ENCODE measurements at places on chromosomes 3 and 15. TPM values are rescaled to one million over a fixed set of nuclear protein-coding genes. Genes with fewer than 3 reads are reported as not detected.

Gene RARRES1
- total RNA-seq = 2.5 TPM

Gene KLHL40
- not detected for total RNA-seq

Gene LOXL1
- 17.3 TPM for total RNA-seq

Gene SERF2
- total RNA-seq = 578 TPM

Gene ECE2
- total RNA-seq = not detected

Measured in neural crest cell (in vitro differentiated cells).